ENCODE measurements at places on chromosomes 5 and 9. TPM values are rescaled to one million over a fixed set of nuclear protein-coding genes. Genes with fewer than 3 reads are reported as not detected.

Gene TAL2
- 0.58 TPM for total RNA-seq

- peak; percentile 37 for DNase-seq
These were observed 18.0 kb upstream of the ENHO start for GRCh38 chr9:34540827-34541226.

Gene TLX3
- total RNA-seq = not detected

DNA sequence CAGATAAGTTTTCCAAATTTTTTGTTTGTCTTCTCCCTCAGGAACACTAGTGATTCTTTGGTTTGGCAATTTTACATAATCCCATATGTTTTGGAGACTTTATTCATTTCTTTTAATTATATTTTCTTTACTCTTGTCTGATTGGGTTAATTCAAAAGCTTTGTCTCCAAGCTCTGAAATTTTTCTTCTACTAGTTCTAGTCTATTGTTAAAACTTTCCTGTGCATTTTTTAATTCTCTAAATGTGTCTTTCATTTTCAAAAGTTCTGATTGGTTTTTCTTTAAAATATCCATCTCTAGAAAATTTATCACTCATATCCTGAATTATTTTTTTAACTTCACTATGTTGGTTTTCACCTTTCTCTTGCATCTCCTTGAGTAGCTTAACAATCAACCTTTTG, 92.2 kb downstream of the INVS start:
- no peak for DNase-seq

Gene INSL4
- not detected for total RNA-seq

DNA sequence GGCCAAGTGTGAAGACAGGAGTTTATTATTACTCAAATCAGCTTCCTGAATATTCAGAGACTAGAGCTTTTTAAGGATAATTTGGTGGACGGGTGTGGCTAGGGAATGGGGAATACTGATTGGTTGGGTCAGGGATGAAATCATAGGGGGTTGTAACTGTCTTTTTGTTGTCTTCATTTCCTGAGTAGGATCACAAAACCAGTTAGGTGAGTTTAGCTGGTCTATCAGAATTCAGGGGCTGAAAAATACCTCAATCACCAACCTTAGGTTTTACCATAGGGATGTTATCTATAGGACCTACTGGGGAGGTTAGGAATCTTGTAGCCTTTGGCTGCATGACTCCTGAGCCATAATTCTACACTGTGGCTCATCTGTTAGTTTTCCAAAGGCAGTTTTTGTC, 235.8 kb downstream of the YTHDC2 start:
- no peak for DNase-seq

Gene DPM2
- 36.6 TPM for total RNA-seq

DNA sequence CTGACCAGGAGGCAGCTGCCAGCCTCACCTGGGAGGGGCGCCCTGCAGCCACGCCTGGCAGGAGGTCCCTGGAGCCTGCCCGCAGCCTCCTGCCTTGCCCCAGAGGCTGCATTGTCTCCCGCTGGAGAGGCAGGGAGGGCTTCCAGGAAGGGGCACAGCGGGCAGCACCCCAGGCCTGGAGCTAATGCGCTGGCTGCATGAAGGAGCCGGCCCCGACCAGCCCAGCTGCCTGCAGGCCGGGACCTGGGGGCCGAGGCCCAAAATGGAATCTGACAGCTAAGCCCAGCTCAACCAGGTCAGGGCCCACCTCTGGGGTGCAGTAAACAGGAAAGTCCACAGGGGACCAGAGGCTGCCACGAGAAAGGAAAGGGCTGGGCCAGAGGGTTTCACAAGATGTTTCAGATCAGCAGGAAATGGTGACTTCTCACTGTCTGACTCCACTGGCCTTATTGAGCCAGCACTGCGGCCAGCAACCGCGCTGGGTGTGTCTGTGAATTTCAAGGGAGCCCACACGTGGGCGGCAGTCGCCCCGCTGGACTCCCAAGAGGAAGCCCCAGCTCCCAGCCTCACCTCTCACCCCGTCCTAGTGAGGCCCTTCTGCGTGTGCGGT, 18.6 kb upstream of the NOTCH1 start:
- peak; percentile 51 for DNase-seq

Gene RASGRF2
- 4.3 TPM for total RNA-seq

DNA sequence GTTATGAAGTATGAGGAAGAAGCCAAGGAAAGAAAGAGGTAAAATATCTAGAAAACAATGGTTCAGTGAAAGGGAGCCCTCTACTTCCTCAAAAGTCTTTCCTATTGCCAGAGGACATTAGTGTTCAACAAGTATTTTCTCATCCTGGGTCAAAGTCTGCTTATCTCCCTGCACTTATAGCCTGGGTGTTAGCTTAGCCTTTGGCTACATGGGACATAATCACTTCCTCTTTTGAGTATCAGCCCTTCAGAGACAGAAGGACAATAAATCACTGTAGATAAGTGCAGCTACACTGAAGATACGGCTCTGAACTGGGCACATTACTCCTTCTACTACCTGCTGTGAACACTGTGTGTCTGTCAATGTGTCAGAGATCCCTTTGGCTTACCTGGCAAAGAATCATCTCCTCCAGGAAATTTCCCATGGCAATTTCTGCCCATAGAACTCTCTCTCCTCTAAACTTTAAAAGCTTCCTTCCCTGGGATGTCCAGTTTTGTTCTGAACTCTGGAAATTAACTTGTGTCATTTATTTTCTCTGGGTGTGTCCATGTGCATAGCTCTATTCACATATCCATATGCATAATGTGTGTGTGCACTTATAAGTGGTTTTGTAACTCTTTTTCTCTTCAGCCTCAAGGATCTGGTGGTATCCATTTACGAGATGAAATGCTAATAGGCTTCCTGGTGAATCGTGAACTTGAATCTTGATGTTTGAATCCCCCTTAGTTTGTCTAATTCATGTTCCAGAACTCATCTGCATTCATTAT, 30.0 kb upstream of the RECK start:
- DNase-seq = peak; percentile 16

Measured in mucosa of gallbladder (tissue), 1 donor.